Right cardiac atrium (tissue), 5 donors: ENCODE measurements at places on chromosomes 1 and 21. TPM values are rescaled to one million over a fixed set of nuclear protein-coding genes. Genes with fewer than 3 reads are reported as not detected.

GRCh38 chr21:21084179-21084578 lies 86.0 kb downstream of the NCAM2 start:
- DNase-seq = no peak

DNA sequence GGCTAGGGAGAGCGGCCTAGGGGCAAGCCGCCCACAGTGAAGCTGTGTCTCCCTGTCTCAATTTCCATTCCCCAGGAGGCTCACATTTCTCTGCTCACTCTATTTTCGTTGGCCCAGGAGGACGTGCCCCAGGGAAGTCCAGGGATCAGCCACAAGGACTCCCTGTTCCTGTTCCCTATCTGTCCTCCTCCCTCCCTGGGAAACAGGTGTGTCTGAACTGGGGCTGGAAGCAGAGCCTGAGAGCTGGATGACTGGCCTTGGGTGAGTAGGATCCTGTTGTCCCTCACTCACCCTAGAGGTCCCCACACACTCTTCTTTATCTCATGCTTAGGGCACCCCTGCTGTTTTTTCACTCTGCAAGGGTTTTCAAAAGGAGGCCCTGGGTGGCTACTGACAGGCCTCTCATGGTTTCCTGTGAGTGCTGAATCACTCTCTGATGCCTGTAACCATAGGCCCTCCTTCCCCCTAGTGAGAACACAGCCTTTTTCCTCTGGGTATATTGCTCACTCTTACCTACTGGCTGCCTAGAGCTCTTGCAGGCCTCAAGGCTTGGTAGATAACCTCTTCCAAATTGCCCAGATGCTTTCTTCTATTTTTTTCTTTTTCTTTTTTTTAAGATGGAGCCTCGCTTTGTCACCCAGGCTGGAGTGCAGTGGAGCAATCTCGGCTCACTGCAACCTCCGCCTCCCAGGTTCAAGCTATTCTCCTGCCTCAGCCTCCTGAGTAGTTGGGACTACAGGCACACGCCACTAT lies 3.3 kb upstream of the UTP11 start:
- no peak for DNase-seq

- no peak for DNase-seq
These were observed 58.9 kb downstream of the OLFML3 start for GRCh38 chr1:114037962-114038816.

DNA sequence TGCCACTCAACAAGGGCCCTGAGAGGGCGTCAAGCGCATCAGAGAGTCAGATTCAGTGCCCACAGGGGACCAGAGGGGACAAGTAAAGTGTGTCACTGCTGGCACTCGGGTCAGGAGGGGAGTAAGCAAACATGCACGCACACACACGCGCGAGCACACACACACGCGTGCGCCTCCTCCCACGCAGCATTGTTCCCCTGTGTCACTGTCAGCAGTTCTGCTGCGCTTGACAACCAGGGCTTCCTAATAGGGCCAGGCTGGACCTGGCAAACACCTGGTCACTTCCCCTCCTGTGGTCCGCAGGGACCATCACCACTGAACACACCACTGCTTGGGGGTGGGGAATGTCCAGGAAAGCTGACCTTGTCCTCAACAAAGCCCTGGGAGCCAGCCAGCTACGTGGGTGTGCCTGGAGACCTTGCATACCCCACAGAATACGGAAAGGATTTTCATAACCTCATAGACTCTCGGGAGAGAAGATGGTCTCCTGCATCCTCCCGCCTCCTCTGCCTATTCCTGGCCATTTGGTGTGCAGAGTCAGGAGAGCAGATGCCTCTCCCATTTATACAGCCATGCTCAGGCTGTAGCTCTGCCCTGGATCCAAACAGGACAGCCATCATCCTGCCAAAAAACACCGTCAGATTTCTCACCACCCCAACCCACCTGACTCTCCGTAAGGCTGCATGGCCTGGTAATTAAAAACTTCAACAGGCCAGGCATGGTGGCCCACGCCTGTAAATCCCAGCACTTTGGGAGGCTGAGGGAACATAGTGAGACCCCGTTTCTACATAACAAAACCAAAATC lies 73.2 kb downstream of the SSBP3 start:
- DNase-seq = peak; percentile 55

CCDC30 gene
- 2.1 TPM for total RNA-seq

DNA sequence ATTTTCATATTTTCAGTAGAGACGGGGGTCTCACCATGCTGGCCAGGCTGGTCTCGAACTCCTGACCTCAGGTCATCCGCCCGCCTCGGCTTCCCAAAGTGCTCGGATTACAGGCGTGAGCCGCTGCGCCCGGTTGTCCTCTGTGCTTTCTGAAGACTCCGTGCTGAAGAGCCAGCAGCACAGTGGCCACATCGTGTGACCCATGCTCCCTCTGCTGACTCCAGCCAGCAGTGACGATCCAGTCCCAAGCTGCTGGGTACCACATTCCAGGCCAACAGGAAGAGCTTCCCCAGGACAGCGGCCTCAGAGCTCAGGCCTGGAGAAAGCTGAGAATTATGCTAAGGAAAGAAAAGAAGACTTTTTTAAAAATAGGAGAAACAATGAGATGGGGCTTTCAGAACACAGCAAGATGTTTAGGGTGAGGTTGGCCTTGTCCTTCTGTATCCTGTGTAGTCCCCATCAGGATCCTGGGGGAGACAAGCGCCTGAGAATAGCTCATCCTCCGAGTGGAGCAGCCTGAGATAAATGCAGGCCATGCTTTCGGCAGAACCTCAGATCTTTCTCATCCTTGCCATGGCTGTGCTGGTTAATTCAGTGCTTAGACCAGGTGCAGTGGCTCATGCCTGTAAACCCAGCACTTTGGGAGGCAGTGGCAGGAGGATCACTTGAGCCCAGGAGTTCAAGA lies 207.1 kb downstream of the SLC35F3 start:
- peak; percentile 15 for DNase-seq

DNA sequence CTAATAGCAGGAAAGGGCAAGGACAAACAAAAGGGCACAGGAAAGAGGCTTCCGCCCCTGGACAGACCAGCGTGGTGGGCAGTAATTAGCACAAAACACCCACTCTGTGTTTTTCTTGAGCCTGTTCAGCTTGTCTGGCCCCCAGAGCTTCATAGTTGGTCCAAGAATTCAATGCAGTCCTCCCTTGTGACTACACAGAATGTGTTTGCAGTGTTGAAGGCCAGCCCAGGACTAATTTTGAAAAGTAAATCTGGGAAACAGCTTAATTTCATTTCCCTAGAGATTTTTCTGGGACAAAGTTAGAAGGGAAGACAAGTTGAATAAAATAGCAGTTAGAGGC lies 49.2 kb upstream of the LMO4 start:
- DNase-seq = peak; percentile 55

DNA sequence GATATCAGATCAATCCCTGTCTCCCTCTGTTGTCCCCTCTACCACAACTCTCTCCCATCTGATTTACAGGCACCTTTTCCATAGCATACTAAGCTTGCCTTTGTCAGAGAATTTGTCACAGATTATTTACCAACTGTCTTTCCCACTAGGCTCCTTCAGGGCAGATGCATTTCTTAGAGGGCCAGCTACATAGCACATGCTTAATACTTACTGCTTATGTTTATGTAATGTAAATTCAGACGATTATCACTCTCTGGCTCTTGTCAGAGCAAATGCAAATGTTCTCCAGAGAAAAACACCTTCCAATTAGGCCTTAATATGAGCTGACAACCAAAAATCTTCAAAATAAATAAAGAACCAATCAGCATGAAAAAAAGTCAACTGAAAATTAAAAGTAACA lies 15.3 kb upstream of the RABGGTB start:
- DNase-seq = no peak

GRCh38 chr1:6025269-6026094 lies 20.2 kb upstream of the KCNAB2 start:
- DNase-seq = peak; percentile 33

DNA sequence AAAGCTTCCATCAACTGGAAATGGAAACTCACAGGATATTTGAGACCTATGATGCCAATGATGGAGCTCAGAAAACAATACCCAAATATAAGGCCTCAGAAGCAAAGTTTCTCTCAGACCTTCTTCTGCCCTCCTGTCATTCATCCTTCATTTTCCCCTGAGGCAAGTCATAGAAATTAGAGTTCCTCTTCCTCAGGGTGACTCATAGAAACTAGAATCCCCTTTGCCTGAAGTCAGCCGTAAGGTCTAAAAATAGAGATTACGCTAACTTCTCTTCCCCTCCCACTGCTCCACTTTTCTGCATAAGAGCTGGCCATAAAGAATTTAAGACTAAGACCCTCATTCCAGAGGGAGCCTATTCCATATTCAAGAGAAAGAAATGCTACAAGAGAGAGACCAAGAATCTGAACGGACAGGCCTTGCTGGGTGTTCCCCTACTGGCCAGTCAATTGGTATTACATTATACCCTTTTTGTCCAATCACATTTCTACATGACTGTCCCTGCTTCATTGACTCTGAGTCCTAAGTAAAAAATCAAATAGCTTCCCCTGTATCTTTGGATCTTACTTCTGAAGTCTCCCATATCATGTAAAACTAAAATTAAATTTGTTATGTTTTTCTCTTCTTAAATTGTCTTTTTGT lies 994.9 kb downstream of the ADGRL2 start:
- DNase-seq = no peak

PDC gene
- total RNA-seq = not detected

PLA2G4A gene
- total RNA-seq = 5.1 TPM

DNA sequence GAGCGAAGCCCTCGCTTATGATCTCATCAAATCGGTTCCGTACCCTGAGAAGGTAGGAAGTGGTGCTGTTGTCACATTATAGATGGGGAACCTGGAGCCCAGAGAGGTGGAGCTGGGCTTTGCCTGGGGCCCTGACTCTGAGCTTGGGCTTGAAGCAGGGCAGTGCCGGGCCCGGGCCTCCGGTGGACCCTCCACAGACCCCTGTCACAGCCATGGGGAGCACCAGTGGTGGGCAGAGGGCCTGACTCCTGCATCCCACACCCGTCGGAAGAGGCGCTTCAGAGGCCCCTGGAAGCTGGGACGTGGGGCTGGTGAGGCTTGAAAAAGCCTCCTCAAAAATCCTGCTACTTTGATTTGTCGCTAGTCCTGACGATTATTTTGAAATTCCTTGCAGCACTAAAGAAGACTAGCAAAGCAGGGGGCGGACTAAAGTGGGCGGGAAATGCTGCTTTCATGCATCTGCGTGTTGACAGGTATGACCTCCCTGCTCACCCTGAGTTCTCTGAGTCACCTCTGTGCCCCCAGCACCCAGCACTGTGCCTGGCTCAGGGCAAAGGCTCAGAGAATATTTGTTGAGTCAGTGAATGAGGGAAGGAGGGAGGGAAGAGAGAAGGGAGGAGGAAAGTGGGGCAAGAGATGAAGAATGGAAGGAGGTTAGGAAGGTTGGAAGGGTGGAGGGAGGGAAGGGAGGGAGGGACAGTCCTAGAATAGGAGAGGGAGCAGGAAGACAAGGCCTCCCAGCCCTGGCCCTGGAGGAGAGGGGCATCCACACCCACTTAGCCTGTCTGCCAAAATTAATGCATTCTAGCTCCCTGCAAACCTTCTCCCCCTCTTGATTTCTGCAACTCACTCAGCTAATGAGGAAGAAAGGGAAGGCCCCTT lies 262.8 kb upstream of the VAMP3 start:
- peak; percentile 38 for DNase-seq

TMOD4 gene
- not detected for total RNA-seq

DNA sequence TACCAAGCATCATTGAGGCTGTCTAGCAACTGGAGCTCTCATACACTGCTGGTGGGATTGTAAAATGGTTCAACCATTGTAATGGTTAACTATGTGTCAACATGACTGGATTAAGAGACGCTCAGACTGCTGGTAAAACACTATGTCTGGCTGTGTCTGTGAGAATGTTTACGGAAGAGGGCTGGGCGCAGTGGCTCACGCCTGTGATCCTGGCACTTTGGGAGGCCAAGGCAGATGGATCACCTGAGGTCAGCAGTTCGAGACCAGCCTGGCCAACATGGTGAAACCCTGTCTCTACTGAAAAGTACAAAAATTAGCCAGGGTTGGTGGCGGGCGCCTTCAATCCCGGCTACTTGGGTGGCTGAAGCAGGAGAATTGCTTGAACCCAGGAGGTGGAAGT lies 4.8 kb upstream of the FCRLA start:
- DNase-seq = no peak

DNA sequence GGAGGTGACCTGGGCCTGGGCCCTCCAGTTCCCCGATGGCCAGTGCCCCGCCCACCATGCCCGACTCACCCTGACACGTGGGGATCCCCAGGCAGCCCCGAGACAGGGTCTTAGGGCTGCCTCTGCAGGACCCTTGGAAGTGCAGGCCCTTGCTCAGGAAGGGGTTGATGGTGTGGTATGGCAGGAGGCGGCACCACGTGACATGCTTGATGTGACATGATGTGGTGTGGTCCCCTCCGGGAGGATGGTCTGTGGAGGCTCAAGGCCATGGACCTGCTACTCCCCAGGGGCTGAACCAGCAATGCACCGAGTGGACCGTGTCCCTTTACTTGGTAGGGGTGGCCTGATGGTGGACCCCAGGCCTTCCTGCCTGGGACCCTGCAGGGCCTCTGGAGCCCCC lies 21.9 kb upstream of the PLCH2 start:
- DNase-seq = no peak

DNA sequence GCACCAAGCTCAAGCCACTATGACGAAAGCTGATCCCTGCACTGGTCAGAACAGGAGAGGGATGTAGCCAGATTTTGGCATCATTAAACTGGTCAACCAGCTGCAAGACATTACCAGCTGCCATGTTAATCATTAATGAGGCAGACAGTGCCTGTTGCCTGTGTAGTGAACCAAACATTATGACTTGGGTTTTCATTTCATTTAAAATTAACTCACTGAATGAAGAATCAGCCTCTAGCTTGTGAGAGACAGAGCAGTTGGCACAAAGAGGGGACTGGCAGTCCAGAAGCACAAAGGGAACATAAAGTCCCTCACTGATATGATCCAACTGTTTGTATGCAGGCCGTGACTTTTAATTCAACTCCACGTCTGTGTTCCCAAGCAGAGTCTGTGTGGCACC lies 318.9 kb downstream of the SEC16B start:
- DNase-seq = no peak

- no peak for DNase-seq
These were observed 28.2 kb downstream of the STPG1 start for GRCh38 chr1:24385160-24385940.

DNA sequence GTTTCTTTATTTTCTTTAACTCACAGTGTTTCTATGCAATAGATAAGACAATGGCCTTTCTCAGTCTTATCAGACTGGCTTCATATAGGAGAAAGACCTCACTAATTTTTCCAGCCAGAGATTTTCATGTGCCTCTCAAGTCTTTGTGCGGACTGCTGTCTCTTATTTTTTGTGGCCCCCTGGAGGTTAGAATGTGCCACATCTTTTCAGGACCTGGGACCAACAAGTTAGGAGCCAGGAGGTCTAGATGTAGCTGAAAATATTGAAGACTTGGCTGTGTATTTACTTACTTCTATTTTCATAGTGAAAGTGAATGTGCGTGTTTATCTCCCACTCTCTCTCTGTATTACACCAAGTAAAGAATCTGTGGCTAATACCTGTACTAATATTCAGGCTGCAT lies 42.1 kb upstream of the CFHR3 start:
- DNase-seq = no peak
